ENCODE measurements at places on chromosomes 16 and 17.

DNA sequence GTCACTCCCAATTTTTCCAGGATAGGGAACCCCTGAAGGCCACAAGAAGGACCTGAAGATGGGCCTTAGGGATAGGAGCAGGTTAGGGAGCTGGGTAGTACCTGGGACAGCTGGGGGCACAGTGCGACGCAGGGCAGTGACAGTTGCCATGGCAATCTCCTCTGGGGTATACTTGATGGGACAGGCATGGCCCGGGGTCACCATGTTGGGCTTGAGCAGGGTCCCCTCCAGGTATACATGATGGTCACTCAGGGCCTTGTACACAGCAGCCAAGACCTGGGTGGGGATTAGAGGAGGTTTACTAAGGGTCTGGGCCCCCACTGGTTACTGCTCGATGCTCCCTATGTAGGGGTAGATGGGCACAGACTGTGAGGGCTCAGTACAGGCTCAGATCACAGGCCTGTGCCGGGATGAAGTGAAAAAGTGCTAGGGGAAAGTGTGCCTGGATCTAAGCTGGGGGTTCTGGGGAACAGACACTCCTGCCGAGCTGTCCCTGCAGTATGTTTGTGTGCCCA lies 2.7 kb downstream of the ALDOC start:
- H3K27ac ChIP-seq: no peak overlapping the region
- no peak overlapping the region for H3K4me3 ChIP-seq
- DNase-seq: no peak
- peaks cover 5% of the 10 kb centered on the region for H3K36me3 ChIP-seq
- H3K27me3 ChIP-seq: no peaks in the 10 kb centered on the region

DNA sequence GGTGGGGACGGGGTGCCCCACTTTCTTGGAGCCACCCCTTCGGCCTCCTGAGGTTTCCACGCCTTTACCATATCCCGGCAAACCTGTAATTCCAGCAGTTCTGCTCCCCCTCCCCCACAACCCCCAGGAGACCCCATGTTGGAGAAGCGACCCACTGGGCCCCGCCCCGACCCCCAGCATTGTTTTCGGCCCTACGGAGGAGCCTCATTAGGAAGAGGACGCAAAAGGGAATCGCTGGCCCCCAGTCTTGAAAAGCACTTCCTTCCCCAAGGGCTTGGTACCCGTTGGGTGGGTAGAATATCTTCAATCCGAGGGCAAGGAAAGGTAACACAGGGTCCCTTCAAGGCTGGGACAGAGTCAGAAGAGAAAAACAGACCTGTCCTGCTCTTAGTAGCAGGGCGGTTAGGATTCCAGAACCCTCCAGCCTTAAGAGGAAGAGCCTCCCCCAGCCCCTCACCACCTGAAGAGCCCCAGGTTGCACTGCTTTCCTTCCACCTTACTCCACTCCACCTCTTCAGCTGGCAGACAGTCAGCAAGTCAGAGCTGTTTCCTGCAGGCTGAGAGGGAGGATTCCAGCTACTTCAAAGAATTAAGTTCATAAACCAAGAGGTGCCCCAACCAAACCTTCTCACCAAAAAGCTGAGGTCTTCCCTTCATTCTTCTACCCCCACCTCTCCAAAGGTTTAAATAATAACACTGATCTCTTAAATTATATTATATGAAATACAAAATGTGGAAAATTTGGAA lies 803 bp upstream of the TLCD2 start:
- DNase-seq: no peak
- peak overlapping the region; percentile 66 for H3K4me3 ChIP-seq
- peak overlapping the region; percentile 64 for H3K27ac ChIP-seq
- H3K36me3 ChIP-seq: peaks cover 20% of the 10 kb centered on the region

DNA sequence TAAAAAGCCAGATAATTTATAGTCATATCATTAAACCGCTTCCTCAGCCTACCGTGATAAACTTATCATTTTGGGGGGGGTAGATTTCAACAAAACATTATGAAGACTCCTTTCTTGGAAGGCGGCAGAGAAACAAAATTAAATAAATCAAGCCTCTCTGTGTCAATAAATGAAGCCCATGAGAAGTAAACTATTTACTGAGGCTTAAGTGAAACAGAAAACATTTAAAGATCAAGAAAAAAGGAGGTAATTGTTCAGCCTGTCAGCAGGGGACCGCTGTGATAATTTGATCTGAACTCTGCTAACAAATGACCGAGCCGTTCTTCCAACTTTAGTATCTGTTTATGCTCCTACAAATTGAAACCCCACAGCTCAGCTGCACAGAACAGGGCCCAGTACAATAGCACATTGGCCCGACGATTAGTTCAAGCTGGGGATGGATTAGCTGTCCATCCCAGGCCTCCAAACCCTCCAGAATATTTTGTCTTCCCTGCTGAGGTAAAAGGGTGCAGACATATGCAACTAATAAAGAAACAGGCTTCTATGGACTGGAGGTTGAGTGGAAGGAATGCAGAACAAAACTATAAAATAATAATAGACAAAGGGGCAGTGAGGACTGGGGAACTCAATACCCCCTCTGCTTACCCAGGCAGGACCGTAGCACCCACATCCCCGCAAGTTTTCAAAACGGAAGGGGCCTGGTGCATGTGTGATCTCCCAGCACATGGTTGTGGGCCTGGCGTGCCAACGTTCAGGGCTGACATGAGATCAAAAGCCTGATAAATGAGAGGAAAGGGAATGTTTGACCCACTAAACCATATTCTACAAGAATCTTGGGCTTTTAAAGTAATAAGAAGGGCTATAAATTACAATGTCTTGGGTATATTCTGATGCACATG lies 298.1 kb upstream of the IRX5 start:
- H3K27ac ChIP-seq: no peak overlapping the region
- no peak overlapping the region for H3K4me3 ChIP-seq
- peaks cover 4% of the 10 kb centered on the region for H3K4me1 ChIP-seq

DNA sequence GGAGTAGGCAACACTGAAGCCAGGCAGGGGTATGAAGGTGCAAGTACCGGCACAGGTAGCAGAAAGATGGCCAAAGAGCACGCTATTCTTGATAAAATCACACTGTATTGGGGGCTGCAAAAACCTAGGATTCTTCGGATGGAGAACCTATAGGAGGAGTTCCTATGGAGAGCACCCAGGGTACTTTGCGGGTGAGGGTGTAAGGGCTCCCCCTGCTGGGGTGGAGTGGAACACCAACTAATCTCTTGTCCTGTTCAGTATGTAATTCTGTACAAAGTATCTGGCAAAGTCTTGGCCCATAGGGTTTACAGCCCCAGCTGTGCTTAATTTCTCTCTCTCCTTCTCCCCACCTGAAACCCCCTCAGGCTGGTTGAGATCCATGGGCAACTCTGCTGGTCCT lies 393.1 kb upstream of the ASIC2 start:
- H3K27ac ChIP-seq: no peak overlapping the region
- H3K36me3 ChIP-seq: no peaks in the 10 kb centered on the region

DNA sequence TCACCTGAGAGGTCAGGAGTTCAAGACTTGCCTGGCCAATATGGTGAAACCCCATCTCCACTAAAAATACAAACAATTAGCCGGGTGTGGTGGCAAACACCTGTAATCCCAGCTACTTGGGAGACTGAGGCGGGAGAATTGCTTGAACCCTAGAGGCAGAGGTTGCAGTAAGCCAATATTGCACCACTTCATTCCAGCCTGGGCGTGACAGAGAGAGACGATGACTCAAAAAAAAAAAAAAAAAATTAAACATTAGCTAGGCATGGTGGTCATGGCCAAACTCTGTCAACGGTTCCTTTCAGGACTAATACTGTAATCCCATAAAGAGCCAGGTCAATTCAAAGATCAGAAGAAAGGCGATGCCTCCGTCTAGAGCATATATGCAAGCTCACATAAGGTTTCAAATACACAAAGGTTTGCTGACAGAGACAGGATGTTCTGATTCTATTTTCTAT lies 2.4 kb downstream of the RNF157 start:
- no peak for DNase-seq
- peaks cover 8% of the 10 kb centered on the region for H3K27me3 ChIP-seq
- H3K36me3 ChIP-seq: no peaks in the 10 kb centered on the region
- peaks cover 21% of the 10 kb centered on the region for H3K4me1 ChIP-seq
- H3K27ac ChIP-seq: no peak overlapping the region
- no peak overlapping the region for H3K4me3 ChIP-seq

DNA sequence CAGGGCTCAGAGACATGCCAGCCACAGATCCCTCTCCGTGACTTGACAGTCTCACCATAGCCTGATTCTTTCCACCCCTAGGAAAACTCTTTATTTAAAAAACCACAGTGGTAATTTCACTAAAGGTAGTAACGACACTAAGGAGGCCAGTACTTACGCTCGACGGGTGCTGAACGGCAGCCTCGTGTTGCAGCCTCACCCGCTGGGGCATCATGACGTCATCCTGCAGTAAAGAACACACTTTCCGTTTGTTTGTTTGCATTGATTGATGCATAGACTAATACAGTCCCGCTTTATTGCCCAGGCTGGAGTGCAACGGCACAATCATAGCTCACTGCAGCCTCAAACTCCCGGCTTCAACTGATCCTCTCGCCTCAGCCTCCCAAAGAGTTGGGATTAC lies 65.1 kb upstream of the METRNL start:
- H3K27me3 ChIP-seq: no peaks in the 10 kb centered on the region
- H3K36me3 ChIP-seq: no peaks in the 10 kb centered on the region
- DNase-seq: no peak
- H3K4me3 ChIP-seq: no peak overlapping the region

DNA sequence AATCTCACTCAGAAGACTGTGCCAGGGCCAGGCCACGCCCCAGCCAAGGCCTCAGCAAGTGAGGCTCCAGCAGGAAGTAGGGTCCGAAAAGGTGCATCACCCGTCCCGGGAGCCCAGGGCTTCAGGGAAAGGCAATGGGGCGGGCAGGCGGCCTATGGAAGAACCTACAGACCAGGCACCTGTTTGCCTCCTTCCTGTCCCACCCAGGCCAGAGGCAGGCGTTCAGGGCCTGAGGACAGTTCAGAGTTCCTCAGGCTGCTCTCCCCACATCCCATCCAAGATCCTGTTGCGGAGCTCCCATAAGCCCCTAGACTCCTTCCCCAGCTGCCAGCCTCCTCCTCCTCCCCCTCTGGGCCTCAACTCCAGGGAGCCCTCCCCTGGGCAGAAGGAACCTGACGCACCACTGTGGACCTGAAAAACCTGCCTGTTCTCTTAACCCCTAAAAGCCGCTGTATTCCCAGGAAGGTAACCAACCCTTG lies 2.3 kb downstream of the CLUH start:
- H3K27ac ChIP-seq: peak overlapping the region; percentile 89
- H3K4me1 ChIP-seq: peaks cover 70% of the 10 kb centered on the region
- H3K36me3 ChIP-seq: peaks cover 2% of the 10 kb centered on the region
- no peaks in the 10 kb centered on the region for H3K27me3 ChIP-seq

GRCh38 chr17:72605543-72605942 lies 484.7 kb downstream of the SOX9 start:
- no peak overlapping the region for H3K4me3 ChIP-seq
- H3K27ac ChIP-seq: no peak overlapping the region
- peaks cover 4% of the 10 kb centered on the region for H3K4me1 ChIP-seq
- H3K27me3 ChIP-seq: no peaks in the 10 kb centered on the region

DNA sequence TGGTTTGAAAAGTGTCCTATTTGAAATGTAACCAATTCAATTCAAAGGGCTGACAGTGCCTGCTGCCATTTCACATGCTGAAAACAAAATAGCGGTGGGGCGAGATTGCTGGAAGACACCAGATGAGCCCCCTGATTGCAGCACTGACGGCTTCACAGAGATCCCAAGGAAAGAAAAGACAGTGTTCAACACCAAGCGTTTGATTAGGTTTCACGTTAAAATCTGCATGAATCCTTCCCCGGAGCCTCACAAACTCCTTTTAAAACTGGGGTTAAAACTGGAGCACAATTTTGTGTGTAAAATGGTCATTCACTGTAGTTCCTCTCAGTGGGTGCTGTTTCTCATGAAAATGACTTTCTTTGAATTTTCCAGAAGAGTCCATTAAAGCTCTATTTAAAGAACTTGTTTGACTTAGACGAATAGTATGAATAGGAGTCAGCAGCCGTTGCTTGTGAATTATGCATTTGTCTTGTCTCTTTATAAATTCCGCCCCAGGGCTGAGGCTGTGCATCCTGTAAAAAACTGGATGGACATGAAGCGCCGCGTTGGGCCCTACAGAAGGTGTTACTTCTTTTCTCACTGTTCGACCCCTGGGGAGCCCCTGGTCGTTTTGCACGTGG lies 8.8 kb downstream of the MLYCD start:
- no peak overlapping the region for H3K4me3 ChIP-seq
- peaks cover 52% of the 10 kb centered on the region for H3K36me3 ChIP-seq
- H3K27me3 ChIP-seq: no peaks in the 10 kb centered on the region
- H3K27ac ChIP-seq: no peak overlapping the region
- DNase-seq: no peak

DNA sequence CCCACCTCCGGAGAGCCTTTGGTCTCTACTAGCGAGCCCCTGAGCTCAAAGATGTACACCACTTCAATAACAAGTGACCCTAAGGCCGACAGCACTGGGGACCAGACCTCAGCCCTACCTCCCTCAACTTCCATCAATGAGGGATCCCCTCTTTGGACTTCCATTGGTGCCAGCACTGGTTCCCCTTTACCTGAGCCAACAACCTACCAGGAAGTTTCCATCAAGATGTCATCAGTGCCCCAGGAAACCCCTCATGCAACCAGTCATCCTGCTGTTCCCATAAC lies 702 bp downstream of the SPN start:
- no peak overlapping the region for H3K27ac ChIP-seq
- H3K4me1 ChIP-seq: peaks cover 11% of the 10 kb centered on the region
- no peak for DNase-seq
- H3K36me3 ChIP-seq: no peaks in the 10 kb centered on the region

DNA sequence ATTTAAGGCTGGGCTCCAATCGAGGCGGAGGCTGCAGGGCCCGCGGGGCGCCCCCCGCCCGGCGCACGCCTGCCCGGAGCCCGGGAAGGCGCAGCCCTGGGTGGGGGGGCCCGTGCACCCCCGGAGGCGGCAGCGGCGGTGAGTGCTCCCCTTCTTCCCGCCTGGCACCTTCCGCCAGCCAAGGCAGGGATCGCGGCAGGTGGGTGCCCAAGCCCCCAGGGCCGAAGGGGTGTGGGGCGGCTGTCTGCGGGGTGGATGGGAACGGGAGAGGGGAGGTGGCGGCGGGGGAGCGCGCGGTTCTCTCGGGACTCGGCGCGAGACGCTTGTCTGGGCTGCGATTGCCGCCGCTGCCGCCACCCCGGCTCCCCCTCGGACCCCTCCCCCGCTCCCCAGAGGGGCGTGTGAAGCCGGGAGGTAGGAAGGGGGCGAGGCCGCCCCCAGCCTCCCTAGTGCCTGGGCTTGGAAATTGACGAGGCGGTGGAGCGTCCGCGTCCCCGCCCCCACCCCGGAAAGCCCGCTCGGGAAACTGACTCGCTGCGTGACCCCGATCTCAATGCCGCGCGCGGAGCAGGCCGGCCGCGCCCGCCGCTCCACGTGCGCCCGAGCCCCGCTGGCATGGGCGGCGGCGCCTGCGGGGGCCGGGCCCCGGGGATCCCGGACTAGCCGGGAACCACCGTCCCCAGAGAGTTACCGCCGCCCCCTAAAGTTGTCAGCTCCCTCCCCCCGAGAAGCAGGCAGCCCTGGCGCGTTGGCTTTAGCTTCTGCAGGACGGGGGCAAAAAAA lies 231.5 kb downstream of the MRTFB start:
- H3K4me3 ChIP-seq: peak overlapping the region; percentile 99
- no peaks in the 10 kb centered on the region for H3K36me3 ChIP-seq
- H3K4me1 ChIP-seq: peaks cover 59% of the 10 kb centered on the region

- H3K4me1 ChIP-seq: peaks cover 25% of the 10 kb centered on the region
- H3K4me3 ChIP-seq: no peak overlapping the region
- H3K27me3 ChIP-seq: no peaks in the 10 kb centered on the region
- H3K27ac ChIP-seq: no peak overlapping the region
- DNase-seq: no peak
- no peaks in the 10 kb centered on the region for H3K36me3 ChIP-seq
These were observed 56.5 kb upstream of the CLEC18A start for GRCh38 chr16:69894676-69895075.
